ENCODE measurements at places on chromosomes 1 and 21. TPM values are rescaled to one million over a fixed set of nuclear protein-coding genes. Genes with fewer than 3 reads are reported as not detected.

Gene PLD5
- total RNA-seq: 2.1 TPM

Gene ITLN1
- not detected for total RNA-seq

Gene OR2L5
- total RNA-seq: 0.05 TPM

Gene KMO
- total RNA-seq: 11.3 TPM

Gene DPYD
- total RNA-seq: 6.8 TPM

Gene ESPN
- total RNA-seq: not detected

Gene MAP3K21
- 24.8 TPM for total RNA-seq

Gene BTBD19
- 4.4 TPM for total RNA-seq

Gene PSMB2
- 29.9 TPM for total RNA-seq

Gene CELA2B
- total RNA-seq: not detected

Gene PRCC
- 9.4 TPM for total RNA-seq

Gene CCDC27
- total RNA-seq: not detected

Gene KLF17
- total RNA-seq: not detected

Gene CPTP
- 13.0 TPM for total RNA-seq

Gene CENPF
- 8.7 TPM for total RNA-seq

Gene RIPK4
- total RNA-seq: 65.1 TPM

Gene KCNH1
- 7.1 TPM for total RNA-seq

Gene TSSK3
- total RNA-seq: not detected

Gene PLPP3
- total RNA-seq: 9.9 TPM

Gene NBPF14
- 37.3 TPM for total RNA-seq

Gene RGS18
- total RNA-seq: not detected

Gene AGO3
- 5.0 TPM for total RNA-seq

Gene DESI2
- total RNA-seq: 45.8 TPM

Gene PRAMEF1
- 0.10 TPM for total RNA-seq

Gene TMEM200B
- total RNA-seq: 9.0 TPM

Gene CA6
- not detected for total RNA-seq

Gene S100A3
- total RNA-seq: 5.2 TPM

Gene SLC25A24
- total RNA-seq: 105 TPM

Gene ZNF648
- not detected for total RNA-seq

Gene CELA3A
- not detected for total RNA-seq

Gene ELAVL4
- not detected for total RNA-seq

Gene FGR
- not detected for total RNA-seq

Gene DYNLT5
- not detected for total RNA-seq

Gene PCSK9
- total RNA-seq: 17.5 TPM

Gene FTCD
- 0.30 TPM for total RNA-seq

Gene PMVK
- 8.8 TPM for total RNA-seq

All from renal cortical epithelial cell (primary cell).